ENCODE measurements at places on chromosomes 4 and X. TPM values are rescaled to one million over a fixed set of nuclear protein-coding genes. Genes with fewer than 3 reads are reported as not detected.

PABPC5 gene
- total RNA-seq = not detected

CSAG1 gene
- 0.53 TPM for total RNA-seq

EDNRA gene
- total RNA-seq = 0.30 TPM

FAM9B gene
- total RNA-seq = 0.06 TPM

PRR32 gene
- not detected for total RNA-seq

RENBP gene
- total RNA-seq = not detected

TRAM1L1 gene
- total RNA-seq = 0.50 TPM

KLHL8 gene
- total RNA-seq = 6.2 TPM

SCML2 gene
- total RNA-seq = 8.6 TPM

CTSO gene
- 0.89 TPM for total RNA-seq

ERVMER34-1 gene
- total RNA-seq = 0.42 TPM

SSX4 gene
- total RNA-seq = not detected

BEND2 gene
- not detected for total RNA-seq

NUDT11 gene
- 3.0 TPM for total RNA-seq

SPANXN3 gene
- total RNA-seq = not detected

CXCL6 gene
- total RNA-seq = not detected

POU4F2 gene
- not detected for total RNA-seq

C4orf54 gene
- 0.01 TPM for total RNA-seq

HS6ST2 gene
- total RNA-seq = 0.15 TPM

PRRG3 gene
- not detected for total RNA-seq

SLC16A2 gene
- 20.8 TPM for total RNA-seq

FANCB gene
- 3.1 TPM for total RNA-seq

TMEM128 gene
- 9.9 TPM for total RNA-seq

DGKK gene
- not detected for total RNA-seq

CXCR3 gene
- 0.11 TPM for total RNA-seq

PORCN gene
- 17.5 TPM for total RNA-seq

MTNR1A gene
- total RNA-seq = 0.88 TPM

MAP7D2 gene
- 6.3 TPM for total RNA-seq

ZFP92 gene
- total RNA-seq = 0.50 TPM

PDLIM3 gene
- total RNA-seq = 0.13 TPM

MED14 gene
- total RNA-seq = 27.1 TPM

USP17L20 gene
- total RNA-seq = not detected

LRP2BP gene
- 0.27 TPM for total RNA-seq

OTUD5 gene
- 69.1 TPM for total RNA-seq

PNPLA4 gene
- total RNA-seq = 13.0 TPM

CSAG2 gene
- not detected for total RNA-seq
